ENCODE measurements at places on chromosomes 6 and 20. TPM values are rescaled to one million over a fixed set of nuclear protein-coding genes. Genes with fewer than 3 reads are reported as not detected.

- H3K4me3 ChIP-seq: peak overlapping the region; percentile 95
- no peaks in the 10 kb centered on the region for H3K36me3 ChIP-seq
- H3K27ac ChIP-seq: peak overlapping the region; percentile 91
- peak; percentile 81 for DNase-seq
- H3K4me1 ChIP-seq: peaks cover 61% of the 10 kb centered on the region
- no peaks in the 10 kb centered on the region for H3K27me3 ChIP-seq
These were observed 1.6 kb downstream of the DSP start for GRCh38 chr6:7542874-7543624.

DNA sequence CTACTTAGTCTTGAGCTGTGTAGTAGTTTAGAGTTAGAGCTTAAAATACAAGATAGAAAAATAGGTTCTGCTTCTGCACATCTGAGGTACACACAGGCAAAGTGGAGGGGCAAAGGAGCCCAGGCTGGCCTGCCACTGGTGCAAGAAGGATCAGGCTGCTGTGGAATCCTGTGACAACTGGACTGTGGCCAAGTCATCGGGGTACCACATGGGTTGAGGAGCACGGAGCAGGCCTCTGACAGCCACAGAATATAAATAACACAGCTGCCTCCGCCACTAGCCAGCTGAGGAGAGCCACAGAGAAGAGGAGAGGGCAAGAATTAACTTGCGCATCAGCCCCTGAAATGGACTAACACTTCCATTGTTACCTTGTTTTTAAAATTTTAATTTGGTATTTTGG lies 206.0 kb upstream of the MARCKS start:
- no peak overlapping the region for H3K4me3 ChIP-seq
- peaks cover 7% of the 10 kb centered on the region for H3K4me1 ChIP-seq
- DNase-seq: no peak
- peak overlapping the region; percentile 86 for H3K27ac ChIP-seq
- H3K36me3 ChIP-seq: no peaks in the 10 kb centered on the region

GRCh38 chr6:7058250-7058923 lies 49.4 kb upstream of the RREB1 start:
- DNase-seq: peak; percentile 73
- H3K27me3 ChIP-seq: no peaks in the 10 kb centered on the region
- H3K4me3 ChIP-seq: no peak overlapping the region
- no peaks in the 10 kb centered on the region for H3K36me3 ChIP-seq
- peak overlapping the region; percentile 80 for H3K27ac ChIP-seq

DNA sequence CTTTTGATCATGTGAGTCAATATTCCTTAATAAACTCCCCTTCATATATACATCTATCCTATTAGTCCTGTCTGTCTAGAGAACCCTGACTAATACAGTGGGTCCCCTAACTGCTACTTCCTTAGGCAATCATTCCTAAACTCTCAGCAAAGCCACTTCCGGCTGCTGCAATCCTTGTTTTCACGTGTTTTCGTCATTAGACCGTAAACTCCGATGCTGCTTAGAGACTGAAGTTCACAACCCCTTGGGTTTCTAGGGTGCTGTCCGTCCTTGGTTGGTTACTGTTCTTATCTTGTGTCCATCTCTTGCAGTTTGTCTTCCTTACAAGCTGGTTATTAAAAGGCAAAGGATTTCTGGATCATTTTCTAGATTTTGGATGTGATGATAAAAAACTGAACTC lies 106.4 kb downstream of the GMPR start:
- no peak overlapping the region for H3K4me3 ChIP-seq
- no peaks in the 10 kb centered on the region for H3K27me3 ChIP-seq
- peaks cover 12% of the 10 kb centered on the region for H3K4me1 ChIP-seq
- no peaks in the 10 kb centered on the region for H3K36me3 ChIP-seq

NHSL1 gene
- 39.9 TPM for total RNA-seq

SSR1 gene
- total RNA-seq: 136 TPM

ABHD16B gene
- total RNA-seq: 0.27 TPM

SYNGAP1 gene
- 18.3 TPM for total RNA-seq

Data from Caco-2 (cell line).